ENCODE measurements at places on chromosomes 4 and X.

GRCh38 chrX:30270639-30271038 lies 23.7 kb downstream of the MAGEB1 start:
- DNase-seq = no peak

GRCh38 chr4:96240041-96240440 lies 400.1 kb downstream of the PDHA2 start:
- DNase-seq = no peak

- no peak for DNase-seq
Observed at GRCh38 chrX:133674726-133675470, 259.6 kb upstream of the GPC4 start.

DNA sequence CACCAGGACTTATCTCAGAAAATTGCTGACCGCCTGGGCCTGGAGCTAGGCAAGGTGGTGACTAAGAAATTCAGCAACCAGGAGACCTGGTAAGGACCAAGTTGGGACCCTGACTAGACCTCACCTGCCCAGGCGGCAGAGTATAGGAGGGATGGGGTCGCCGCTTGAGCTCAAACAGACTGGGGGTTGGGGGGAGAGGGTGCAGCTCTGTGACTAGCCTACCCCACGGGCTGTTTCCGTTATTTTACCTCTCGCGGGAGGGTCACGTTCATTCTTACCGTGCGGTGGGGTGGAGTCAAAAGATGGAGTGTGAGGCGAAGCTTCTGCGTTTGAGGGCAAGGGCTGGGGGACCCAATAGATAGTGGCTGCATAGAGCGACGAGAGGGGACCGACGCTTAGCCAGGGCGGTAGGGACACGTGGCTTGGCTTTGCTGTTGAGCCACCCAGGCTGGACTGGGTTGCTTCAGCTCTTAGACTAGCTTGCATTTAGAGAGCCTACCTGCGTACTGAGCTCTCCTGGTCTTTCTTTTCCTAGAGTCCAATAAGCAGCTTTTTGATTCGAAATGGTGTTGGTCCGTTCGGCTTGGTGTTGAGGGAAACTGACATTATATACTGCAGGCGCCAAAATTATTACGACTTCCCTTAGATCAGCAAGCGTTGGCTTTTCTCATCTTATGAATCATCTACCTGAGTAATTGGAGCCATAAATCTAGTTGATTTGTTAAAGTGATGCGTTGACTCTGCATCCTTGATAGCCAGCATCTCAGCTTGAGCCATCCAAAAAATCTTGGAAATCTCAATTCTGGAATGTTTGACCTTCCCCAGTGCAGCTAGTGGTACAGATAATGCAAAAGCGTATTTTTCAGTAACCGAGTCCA lies 591 bp downstream of the PRPS1 start:
- peak; percentile 17 for DNase-seq

DNA sequence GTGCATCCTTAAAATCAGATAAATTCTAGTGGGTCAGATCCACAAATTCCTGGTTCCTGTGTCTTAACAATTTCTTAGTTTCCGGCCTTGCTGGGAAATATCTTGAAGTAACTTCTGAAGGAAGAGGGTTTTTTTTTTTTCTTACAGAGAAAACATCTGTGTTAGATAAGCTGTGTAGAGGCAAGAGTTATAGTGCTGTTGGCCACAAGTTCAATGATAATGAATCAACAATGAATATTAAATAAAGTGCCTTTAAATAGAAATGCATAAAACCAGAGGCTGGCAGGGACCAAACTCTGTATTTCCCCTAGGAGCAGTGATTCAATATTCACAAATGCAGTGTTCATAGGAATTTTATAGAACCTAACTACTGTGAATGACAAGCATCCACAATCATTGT lies 711.9 kb upstream of the ATOH1 start:
- DNase-seq = no peak

GRCh38 chr4:16617435-16617834 lies 281.0 kb downstream of the LDB2 start:
- no peak for DNase-seq

- no peak for DNase-seq
Observed at GRCh38 chr4:26213317-26213716, 107.5 kb upstream of the RBPJ start.

DNA sequence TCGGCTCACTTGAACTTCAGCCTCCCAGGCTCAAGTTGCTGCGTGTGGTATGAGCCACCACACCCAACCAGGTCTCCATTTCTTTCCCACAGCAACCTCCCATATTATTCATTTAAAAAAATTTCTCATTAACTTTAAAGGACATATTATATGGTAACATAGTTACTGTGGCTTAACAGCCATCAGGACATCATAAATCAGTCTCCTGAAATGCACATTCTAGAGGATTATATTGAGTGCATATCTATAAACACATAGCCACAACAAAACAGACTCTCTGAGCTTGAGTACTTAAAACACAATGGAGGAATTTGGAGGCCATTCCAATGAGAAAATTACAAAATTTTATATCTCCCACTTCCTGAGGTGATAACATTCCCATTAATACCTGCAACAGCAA lies 61.5 kb downstream of the CORIN start:
- DNase-seq = no peak

DNA sequence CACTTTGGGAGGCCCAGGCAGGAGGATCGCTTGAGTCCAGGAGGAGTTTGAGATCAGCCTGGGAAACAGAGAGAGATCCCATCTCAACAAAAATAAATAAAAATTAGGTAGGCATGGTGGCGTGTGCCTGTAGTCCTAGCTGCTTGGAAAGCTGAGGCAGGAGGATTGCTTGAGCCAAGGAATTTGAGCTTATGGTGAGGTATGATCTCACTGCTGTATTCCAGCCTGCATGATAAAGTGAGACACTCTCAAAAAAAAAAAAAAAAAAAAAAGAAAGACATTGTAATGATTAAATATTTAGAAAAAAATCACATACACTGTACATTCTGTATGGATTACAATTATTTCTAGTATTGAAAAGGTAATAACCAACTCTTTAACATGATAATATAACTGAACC lies 87.1 kb downstream of the SLIT2 start:
- no peak for DNase-seq

DNA sequence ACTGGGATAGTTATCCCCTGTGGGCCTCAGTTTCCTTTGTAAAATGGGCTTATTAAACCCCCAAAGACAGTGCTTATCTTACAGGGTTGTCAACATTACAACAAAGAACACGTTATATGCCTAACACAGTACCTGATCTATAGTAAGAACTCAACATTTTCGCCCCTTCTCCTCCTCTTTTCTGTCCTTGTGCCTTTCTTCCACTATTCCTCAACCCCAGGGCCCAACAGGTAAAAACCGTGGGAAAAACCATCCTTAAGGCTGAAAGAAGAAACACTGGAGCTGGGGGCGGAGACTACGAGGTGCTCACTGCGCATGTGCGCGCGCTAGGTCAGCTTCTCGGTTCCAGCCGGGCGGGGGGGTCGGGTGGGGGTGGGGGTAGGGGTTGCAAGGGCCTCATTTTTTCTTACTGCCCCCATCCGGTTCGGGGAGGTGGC lies 426 bp upstream of the XIAP start:
- peak; percentile 26 for DNase-seq

- no peak for DNase-seq
Observed at GRCh38 chr4:144634978-144635747, 10.8 kb upstream of the HHIP start.

DNA sequence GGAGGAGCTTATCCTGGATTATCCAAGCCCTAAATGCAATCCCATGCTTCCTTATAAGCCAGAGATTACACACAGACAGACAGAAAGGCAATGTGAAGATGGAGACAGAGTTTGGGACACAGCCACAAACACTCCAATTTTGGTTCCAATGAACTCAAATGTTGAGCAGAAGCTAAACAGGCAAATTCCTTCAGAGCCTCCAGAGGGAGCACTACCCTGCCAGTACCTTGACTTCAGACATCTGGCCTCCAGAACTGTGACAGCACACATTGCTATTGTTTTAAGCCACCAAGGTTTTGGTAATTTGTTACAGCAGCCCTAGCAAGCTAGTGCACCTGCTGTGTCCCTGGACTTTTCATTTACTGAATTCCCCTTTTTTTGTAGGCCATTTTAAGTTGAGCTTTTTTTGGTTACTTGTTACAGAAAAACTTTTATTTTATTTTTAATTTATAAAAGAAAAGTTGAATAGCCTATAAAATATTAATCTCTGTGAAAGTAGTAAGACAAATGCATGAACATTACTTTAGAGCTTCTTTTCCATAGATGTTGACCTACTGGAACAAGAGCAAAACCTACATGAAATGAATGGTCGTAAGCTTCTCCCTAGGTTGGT lies 33.4 kb upstream of the SRD5A3 start:
- DNase-seq = no peak

- DNase-seq = no peak
Observed at GRCh38 chr4:576991-577498, 950 bp upstream of the TMEM271 start.

DNA sequence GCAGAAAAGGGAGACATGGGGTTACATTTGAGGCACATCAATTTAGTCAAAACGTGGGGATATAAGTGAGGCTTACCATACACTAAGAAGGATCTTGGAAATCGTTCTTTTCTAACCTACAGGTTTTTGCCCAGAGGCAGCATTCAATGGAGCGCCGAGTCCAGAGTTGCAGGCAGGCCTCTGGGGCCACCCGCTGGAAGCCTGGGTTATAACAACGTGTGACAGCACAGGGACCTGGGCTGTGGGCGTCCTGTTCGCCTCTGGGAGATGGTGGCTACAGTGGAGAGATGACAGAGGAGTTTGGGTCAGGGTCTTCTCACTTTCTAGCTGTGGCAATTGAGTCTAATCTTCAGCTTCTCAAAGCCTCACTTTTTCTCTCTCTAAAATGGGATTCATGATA lies 53.9 kb downstream of the ENPP6 start:
- DNase-seq = no peak

DNA sequence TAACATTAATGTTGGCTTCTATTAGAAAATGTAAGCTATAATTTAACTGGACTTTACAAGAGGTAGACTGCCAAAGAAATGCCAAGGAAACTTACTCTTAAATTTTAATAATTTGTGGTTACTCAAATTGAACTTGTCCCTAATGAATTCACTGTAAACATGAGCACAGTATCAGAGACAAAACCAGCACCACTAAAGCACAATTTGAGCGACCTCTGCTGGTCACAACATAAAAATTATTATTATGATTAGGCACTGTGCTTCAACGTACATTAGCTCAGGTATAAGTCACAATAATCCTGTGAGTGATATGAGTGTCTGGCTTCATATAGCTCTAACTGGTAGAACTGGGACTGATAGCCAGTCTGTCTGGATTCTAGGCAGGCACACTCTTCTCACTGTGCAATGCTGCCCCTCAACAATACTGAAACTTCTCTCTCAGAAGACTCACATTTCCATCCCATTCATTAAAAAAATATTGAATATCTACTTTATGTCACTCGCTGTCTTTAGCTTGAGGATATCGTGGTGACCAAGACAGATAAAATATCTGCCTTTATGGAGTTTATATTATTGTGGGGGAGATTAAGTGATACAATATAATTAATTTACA lies 8.0 kb downstream of the NUDT6 start:
- no peak for DNase-seq

Measured in stimulated activated CD4-positive, alpha-beta T cell treated with anti-CD3 and anti-CD28 coated beads, Interleukin-15, amount 100 ng/mL, for 1 hour (primary cell).